ENCODE measurements at places on chromosomes 7 and 10. TPM values are rescaled to one million over a fixed set of nuclear protein-coding genes. Genes with fewer than 3 reads are reported as not detected.

Gene CALML5
- total RNA-seq: not detected

DNA sequence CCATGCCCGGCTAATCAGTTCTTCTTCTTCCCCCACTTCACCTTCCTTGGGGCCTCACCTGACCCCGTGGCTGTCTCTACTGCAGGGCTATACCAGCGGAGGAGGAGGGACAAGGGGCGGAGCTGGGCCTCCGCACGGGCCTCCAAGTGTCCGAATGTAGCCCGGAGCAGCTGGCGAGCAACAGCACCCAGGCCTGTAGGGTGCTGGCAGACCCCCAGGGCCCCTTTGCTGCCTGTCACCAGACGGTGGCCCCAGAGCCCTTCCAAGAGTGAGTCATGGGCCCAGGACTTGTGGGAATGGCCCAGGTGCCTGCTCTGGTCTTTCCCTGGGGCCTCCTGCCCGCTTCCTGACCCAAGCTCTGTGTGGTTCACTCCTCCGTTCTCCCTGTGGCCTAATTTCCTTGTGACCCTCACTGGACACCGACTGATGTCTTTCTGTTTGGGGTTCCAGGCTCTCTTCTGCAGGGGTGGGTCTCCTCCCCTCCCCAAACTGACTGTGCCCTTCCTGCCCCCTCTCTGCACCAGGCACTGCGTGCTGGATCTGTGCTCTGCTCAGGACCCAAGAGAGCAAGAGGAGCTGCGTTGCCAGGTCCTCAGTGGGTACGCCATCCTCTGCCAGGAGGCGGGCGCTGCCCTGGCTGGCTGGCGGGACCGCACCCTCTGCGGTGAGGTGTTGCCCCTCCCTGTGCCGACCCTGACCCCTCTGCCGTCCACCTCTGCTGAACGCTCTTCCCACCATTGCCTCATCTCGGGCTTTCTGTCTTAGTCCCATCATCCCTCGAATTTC, 35.2 kb downstream of the EPHB4 start:
- DNase-seq: no peak
- no peaks in the 10 kb centered on the region for H3K4me1 ChIP-seq
- H3K36me3 ChIP-seq: no peaks in the 10 kb centered on the region

Gene NRCAM
- 2.2 TPM for total RNA-seq

- peaks cover 69% of the 10 kb centered on the region for H3K4me1 ChIP-seq
- no peak for DNase-seq
- H3K4me3 ChIP-seq: no peak overlapping the region
- peaks cover 46% of the 10 kb centered on the region for H3K36me3 ChIP-seq
- H3K27ac ChIP-seq: peak overlapping the region; percentile 99
- no peaks in the 10 kb centered on the region for H3K27me3 ChIP-seq
Measured at GRCh38 chr7:150407588-150408392, 28.7 kb downstream of the ZNF775 start.

GRCh38 chr7:50317221-50317678, 12.7 kb downstream of the IKZF1 start:
- peak overlapping the region; percentile 74 for H3K4me3 ChIP-seq
- H3K36me3 ChIP-seq: peaks cover 70% of the 10 kb centered on the region
- H3K27ac ChIP-seq: peak overlapping the region; percentile 96
- H3K4me1 ChIP-seq: peaks cover 96% of the 10 kb centered on the region

DNA sequence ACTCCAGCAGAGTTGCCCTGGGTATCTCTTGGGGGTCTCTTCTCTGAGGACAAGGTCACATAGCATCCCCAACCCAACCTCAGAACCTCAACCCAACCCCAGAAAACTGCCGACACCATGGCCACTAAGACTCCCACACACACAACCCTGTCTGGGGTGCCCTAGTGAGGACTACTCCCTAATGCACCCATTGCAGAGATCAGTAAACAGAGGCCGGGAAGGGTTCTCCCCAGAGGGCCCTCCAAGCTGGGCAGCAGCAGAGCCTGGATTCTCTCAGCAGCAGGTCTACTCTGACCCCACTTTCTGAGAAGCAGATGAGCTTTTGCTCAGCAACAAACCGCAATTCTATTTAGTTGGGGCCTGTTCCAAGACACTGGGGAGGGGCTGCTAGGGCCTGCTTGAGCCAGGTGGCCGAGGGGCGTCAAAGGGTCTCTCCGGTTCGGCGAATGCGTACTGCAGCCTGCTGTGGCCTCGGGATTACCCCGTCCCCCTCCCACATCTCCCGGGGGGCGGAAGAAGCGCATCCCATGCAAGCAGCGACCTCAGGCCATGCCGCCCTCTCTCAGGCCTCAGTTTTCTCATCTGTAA, 828 bp downstream of the OGDHL start:
- no peak overlapping the region for H3K27ac ChIP-seq
- no peaks in the 10 kb centered on the region for H3K36me3 ChIP-seq
- H3K4me3 ChIP-seq: peak overlapping the region; percentile 28
- no peak for DNase-seq

DNA sequence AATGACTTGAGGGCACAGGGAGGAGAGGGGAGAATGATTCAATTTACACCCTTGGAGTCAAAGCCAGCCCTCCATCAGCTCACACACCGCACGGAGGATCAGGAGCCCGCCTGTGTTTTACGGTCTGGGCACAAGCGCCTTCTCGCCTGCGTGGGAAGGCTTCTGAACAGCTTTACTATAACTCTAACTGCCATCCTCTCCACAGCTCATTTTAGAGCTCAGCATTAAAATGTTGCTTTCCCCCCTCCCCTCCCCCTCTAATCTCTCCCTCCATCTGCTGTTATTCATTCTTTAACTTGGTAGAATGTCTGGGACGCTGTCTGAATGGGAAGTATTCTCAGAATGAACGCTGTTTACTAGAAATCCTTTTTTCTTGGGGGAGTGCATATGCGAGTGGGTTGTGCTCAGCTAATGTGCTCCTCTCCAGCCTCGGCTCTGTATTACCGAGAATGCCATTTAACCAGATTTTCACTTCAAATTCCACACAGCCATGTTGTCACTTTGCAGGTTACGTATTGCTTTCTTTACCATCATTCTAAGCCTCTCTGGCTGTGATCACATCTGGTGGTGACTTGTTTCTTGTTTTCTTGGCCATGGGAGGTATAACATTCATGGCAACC, 140.1 kb downstream of the GFRA1 start:
- no peak overlapping the region for H3K27ac ChIP-seq
- no peaks in the 10 kb centered on the region for H3K4me1 ChIP-seq
- H3K27me3 ChIP-seq: no peaks in the 10 kb centered on the region
- no peak overlapping the region for H3K4me3 ChIP-seq

- no peak for DNase-seq
- H3K4me3 ChIP-seq: no peak overlapping the region
- H3K27ac ChIP-seq: no peak overlapping the region
- peaks cover 10% of the 10 kb centered on the region for H3K27me3 ChIP-seq
Measured at GRCh38 chr10:80266513-80266863, 23.0 kb downstream of the MAT1A start.

- no peaks in the 10 kb centered on the region for H3K36me3 ChIP-seq
- no peak overlapping the region for H3K27ac ChIP-seq
- no peak overlapping the region for H3K4me3 ChIP-seq
- H3K27me3 ChIP-seq: peaks cover 1% of the 10 kb centered on the region
- DNase-seq: no peak
Measured at GRCh38 chr7:46385662-46386309, 464.7 kb upstream of the IGFBP3 start.

GRCh38 chr7:1018334-1018695, 26.0 kb upstream of the GPR146 start:
- no peak overlapping the region for H3K27ac ChIP-seq
- peak overlapping the region; percentile 19 for H3K4me3 ChIP-seq
- peaks cover 41% of the 10 kb centered on the region for H3K36me3 ChIP-seq
- no peak for DNase-seq
- H3K4me1 ChIP-seq: peaks cover 39% of the 10 kb centered on the region

Gene UCMA
- total RNA-seq: not detected

All from activated B cell treated with CpG ODN at 0.5 μM for 24 hours (primary cell).